Hippocampal formation (tissue), 2 donors: ENCODE measurements at places on chromosomes 5 and 9.

- DNase-seq: no peak
These were observed 9.8 kb upstream of the GNE start for GRCh38 chr9:36268007-36268427.

- DNase-seq: no peak
These were observed 80.8 kb downstream of the FAM81B start for GRCh38 chr5:95471942-95472341.

DNA sequence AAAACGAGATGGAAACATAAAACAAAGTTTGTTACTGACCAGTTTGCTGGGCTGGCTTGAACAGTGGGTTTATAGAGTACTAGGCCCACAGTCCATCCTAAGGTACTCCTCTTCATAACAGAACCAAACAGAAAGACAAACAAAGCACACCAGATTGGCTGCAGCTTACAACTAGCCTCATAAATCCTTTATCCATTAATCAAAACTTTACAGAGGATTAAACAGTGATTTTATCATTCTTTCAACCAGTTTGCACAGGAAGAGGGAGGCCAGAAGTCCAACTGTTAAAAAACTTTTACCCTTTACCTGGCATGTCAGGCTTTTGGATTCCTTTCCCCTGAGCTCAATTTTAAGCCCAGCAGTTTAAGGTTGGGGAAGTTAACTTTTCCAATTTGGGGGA lies 1467.6 kb downstream of the MAT2B start:
- no peak for DNase-seq

- DNase-seq: no peak
These were observed 628.8 kb downstream of the PDE4D start for GRCh38 chr5:59264639-59265245.
